ENCODE measurements at places on chromosomes 1 and 21. TPM values are rescaled to one million over a fixed set of nuclear protein-coding genes. Genes with fewer than 3 reads are reported as not detected.
A peak's percentile ranks its signal among the peaks of the same experiment; 100 is the strongest.

- no peak for DNase-seq
Measured at GRCh38 chr1:54404939-54405897, 976 bp downstream of the SSBP3 start.

Gene RXFP4
- total RNA-seq: not detected

DNA sequence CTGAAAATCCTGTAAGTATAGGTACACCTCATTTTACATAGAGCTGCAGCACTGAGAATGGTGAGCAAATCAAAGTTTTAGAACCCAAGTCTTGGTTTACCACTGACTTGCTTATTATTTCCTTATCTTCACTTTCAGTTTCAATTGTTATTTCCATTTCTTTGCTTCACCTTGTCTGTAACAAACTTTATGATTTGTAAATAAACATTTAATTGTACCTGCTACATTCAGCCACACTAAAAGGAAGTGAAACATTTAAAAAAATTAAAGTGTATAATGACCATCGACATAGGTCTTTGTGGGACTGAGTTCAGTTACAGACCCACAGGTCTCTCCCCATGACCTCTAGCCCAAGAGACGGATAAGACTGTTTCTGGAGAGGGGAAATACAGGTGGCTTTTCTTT is 34.4 kb downstream of the LGR6 start:
- no peak for DNase-seq

Gene TMEM79
- total RNA-seq: 1.5 TPM

Gene DONSON
- total RNA-seq: 15.3 TPM

DNA sequence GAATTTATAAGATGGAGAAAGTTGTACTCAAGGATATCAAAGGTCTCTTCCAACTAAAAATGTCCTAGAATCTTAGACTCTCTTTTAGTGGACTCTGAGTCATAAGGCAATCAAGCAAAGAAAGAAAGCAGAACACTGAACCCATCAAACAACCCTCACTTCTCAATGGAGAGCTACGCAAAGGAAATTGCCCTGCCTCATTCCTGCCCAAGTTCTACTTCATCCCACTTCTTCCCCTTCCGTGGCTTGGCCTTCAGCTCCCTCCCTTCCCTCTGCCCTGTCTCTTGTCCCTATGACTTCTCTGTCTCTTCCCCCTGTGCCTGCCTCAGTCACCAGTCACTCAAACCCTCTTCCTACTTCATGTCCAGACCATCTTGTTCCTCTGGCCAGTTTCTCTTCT is 58.5 kb downstream of the RIMS3 start:
- DNase-seq: no peak

GRCh38 chr1:227898502-227899140 is 49.1 kb downstream of the WNT9A start:
- peak; percentile 14 for DNase-seq

Gene TMIGD3
- 5.7 TPM for total RNA-seq

- no peak for DNase-seq
Measured at GRCh38 chr1:100343897-100344296, 8.4 kb upstream of the CDC14A start.

Gene SCCPDH
- 18.6 TPM for total RNA-seq

DNA sequence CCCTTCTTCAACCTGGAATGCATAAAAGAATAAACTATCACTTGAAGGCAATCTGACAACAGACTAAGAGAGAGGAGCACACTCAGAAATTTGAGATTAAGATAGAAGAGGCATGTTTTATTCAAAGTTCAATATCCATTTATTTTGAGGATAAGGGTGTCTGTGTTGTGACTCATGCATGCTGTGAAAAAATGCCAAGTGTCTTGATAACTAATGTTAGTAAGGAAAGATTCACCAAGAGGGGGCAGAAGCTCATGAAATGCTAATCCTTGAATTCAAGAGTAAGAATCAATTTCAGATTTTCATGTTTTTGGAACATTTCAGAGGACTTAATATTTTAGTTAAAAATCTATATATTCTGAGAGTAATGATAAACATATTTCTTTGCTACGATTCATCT is 94.0 kb downstream of the IFI44 start:
- no peak for DNase-seq

DNA sequence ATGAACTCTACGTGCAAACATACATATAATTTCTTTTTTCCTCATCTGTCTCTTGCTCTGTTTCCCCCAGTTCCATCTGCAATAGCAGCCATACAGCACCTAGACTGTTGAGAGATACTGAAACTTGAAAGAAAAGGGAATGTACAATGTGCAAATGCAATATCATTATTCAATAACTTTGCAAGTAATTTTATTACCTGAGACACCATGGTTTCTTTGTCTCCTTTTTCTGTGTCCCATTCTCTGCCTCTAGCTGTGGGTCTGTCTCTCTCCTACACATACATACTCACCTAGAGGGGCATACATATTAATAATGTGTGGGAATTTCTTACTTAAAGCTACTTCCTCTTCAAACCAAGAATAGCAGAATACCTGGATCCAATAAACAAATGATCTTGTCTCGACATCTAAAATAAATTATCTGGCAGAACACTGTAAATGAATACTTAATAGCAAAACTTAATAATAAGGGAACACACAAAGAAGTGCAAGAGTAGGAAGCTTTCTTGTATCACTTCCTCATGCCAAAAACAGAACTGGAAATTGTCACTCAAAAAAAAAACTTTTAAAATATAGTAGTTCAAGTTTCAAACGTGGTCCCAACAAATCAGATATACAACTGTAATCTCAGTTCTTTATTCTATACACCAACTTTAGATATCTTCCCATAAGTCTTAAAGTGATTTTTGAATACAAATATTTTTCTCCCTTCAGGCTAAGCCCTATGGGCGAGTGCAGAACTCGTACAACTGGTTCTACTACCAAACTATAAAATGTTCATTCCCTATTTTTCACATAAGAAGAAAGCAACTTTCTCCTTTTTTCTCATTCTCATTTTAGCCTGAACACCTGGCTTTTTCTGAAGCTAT is 194.6 kb downstream of the NRIP1 start:
- DNase-seq: no peak

DNA sequence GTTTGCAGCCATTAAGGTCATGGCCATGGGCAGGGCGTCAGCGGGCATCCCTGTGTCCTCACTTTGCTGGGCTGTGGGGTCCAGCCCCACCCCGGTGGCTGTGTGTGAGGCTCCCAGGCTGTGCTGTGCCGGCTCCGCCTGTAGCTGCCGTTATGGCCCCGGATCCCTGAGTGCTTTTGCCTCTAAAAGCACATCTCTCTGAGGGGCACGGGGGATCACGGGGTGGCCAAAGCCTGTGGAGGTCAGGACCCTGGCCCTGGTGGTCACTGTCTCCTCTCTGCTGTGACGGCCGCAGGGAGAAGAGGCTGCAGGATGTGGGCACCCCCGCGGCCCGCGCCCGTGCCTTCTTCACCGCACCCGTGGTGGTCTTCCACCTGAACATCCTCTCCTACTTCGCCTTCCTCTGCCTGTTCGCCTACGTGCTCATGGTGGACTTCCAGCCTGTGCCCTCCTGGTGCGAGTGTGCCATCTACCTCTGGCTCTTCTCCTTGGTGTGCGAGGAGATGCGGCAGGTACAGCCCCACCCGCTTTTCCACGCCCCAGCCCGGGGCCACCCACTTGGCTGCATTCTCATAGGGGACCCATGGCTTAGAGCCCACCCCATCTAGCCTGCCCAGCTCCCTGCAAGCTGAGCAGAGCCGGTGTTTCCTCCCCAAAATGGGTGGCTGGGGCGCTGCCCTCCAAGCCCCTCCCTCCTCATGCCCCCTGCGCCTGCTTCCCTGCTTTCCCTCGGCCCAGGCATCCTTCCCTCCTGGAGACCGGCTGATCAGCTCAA is 48.2 kb downstream of the TRPM2 start:
- DNase-seq: no peak

Gene DCDC2B
- total RNA-seq: not detected

- no peak for DNase-seq
Measured at GRCh38 chr1:201486187-201486586, 17.2 kb upstream of the PHLDA3 start.

Gene TRIM67
- total RNA-seq: not detected

- DNase-seq: no peak
Measured at GRCh38 chr21:35615325-35615724, 445.0 kb downstream of the SETD4 start.

DNA sequence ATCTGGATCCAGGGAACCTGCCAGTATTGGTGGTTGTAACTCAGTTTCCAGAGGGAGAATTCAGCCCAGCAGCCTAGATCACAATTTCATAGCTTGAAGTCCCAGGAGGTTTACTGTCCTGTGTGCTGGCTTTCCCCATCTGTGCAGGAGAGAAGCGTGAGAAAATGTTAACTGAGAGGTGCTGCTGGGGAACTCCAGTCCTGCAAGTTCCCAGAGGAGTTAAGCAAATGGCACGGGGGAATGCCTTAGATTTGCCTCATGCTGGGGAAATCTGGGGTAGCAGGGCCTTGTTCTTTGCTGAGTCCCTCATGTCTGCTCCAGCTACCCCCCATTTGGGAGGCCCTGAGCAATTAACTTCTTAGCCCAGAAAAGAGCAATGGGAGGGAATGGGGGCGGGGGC is 25.1 kb upstream of the SLAMF6 start:
- no peak for DNase-seq

DNA sequence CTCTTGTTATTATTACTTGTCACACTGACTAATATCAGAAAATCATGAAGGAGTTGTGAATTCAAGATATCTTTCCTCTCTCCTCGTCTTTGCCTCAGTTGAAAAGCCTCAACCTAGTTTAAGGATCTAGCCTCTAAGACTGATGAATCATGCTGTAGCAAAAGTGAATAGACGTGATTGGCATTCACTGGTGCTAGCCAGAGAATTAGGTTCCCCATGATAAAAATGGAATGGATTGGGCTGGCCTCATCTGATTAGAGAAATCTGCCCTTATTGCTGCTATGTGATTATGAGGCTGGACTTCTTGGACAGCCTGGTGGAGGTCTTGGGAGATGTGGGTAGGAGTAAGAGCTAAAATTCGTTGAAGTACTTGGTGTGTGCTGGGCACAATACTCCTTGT is 208.2 kb downstream of the BACH1 start:
- no peak for DNase-seq

Gene MAP1LC3C
- total RNA-seq: 16.9 TPM

DNA sequence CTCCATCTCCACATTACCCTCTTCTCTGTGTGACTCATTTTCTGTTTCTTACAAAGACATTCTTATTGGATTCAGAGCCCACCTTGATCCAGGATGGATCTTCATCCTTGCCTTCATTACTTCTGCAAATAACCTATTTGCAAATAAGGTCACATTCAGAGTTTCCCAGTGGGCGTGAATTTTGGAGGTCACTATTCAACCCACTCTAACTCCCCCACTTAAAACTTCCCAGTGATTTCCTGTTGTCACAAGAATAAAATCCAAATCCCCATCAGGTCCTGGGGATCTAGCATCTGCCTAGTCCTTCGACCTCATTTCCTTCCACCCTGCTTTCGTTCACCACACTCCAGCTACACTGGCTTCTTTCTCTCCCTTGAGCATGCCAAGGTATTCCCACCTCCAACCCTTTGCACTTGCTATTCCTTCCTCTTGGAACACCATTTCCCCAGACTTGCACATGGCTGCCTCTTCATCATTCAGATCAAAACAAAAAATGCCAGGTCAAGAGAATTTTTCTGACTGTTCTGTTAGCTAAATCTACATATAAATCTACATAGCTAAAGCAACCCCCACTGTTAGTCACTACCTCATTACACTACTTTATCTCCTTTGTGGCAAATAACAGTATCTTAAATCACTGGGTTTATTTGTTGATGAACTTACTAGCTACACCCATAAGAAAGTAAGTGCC is 187.2 kb downstream of the TOMM20 start:
- DNase-seq: no peak

Gene FAM72C
- 0.24 TPM for total RNA-seq

Gene GPR52
- 1.9 TPM for total RNA-seq

DNA sequence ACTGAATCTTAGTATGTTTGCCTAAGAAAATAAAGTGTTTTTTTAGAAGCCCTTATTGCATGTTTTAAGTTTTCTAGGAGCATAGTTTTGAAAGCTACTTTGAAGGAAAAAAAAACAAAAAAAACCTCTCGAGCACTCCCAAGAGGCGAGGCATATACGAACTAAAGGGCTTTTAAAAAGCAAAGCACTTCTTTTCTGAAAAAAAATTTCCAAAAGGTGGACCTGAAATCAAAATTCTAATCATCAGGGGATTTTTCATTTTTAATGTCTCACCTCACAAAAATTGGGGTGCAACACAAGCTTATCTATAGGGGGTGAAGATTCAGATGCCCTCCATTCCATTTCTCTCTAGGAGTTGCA is 594 bp downstream of the GLMN start:
- DNase-seq: no peak

DNA sequence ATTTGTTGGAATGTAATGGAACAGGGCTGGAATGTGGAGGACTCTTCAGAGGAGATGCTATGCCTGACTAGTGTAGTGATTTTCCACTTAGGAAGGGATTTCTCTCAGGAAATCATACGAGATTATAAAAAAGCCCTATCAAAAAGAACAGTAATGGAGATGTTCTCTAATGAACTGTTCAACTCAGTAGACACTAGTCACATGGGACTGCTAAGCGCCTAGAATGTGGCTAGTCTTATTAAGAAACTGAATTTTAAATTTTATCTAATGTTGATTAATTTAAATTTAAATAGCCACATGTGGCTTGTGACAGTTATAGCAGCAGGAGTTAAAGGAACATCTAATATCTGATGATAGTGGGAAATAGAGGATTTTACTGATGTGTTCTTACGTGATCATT is 94.0 kb downstream of the SLC35F3 start:
- no peak for DNase-seq

DNA sequence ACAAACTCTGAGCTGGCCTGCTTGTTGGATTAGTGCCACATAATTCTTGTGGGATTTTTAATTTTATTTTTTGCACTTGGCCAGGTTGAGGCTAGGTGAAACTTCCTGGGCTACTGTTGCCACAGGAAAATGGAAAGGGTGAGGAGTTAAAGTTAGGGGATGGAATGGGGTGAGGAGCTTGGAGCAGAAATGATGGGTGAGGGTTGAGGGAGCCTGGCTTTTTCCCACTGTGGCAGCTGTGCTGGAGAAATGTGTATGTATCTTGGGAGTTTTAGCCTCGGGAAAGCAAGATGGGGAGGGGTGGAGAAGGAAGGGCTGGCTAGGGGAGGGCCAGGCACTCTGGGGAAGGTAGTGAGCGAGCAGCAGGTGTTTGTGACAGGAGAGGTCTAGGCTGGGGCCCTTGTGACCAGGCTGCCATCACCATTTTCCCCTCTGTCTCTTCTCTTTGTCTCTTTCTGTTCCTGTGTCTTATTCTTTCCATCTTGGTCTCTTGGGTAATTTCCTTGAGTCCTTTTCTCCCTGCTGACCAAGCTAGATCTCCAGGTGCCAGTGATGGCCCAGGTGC is 2.0 kb downstream of the ZNF687 start:
- no peak for DNase-seq

- no peak for DNase-seq
Measured at GRCh38 chr1:196160066-196160795, 448.0 kb downstream of the KCNT2 start.

Gene TTC39A
- 1.2 TPM for total RNA-seq

Gene ETV3L
- not detected for total RNA-seq

GRCh38 chr1:86788300-86789206 is 84.2 kb downstream of the SH3GLB1 start:
- no peak for DNase-seq

All from omental fat pad (tissue), 4 donors.